Kidney capillary endothelial cell (primary cell): ENCODE measurements at places on chromosomes 6 and 20.

GRCh38 chr6:75065523-75065922 is 140.3 kb downstream of the COL12A1 start:
- peak; percentile 1 for DNase-seq

- DNase-seq: no peak
These were observed 109.6 kb downstream of the RTN4IP1 start for GRCh38 chr6:106519460-106520394.

- DNase-seq: no peak
These were observed 1112.3 kb upstream of the CITED2 start for GRCh38 chr6:140486450-140487361.

DNA sequence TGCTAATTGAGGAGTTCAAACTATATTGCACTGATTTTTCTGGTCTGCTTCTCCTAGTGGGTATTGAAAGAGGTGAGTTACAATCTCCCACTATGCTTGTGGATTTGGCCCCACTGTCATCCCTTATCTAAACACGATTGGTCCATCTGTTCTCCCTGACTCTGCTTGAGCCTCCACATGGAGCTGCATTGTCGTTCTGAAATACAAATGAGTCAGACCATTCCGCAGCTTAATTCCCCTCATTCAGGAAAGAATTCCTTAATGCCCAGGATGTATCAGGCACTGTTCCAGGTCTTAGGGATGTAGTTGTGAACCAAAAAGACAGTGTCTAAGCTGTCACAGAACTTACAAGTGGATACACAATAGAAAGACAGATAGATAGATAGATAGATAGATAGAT is 461.9 kb downstream of the QKI start:
- DNase-seq: no peak

DNA sequence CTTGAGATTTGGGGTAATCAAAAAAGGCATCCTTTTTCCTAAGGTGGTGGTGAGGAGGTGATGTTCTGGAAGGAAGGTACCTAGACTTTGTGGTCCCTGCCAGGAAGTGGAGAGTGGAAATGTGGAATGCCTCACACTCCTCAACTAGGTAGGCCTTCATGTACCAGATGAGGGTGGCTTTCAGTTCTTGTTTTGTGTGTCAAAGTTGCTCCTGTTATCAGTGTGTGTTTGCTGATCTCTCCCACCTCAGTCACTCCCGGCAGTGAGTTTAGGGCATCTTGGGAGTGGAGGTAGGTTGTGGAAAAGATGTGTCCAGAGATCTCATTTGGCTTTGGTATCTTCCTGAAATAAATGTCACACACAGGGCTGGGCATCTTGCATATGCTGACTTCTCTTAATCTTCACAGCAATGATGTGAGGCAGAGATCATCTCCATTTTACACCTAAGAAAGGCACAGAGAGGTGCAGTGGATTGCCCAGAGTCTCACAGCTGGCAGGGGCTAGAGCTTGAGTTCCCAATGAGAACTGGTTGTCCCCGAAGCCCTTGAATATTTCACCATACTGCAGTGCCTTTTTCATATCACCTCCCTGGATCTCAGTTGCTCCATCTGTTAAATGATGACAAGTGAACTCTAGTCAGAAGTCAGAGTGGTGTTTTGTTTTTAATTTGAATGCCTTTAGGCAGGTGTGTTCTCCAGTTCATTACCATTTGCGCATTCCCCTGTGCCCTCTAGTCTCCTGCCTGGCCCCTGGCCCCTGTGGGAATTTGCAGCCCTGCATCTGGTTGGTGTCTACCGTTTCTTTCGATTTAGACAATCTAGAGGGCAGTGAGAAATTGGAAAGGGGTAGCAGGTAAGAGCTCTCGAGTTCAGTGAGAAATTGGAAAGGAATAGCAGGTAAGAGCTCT is 2.9 kb downstream of the PKIG start:
- DNase-seq: no peak
